ENCODE measurements at places on chromosomes 2 and 18.

DNA sequence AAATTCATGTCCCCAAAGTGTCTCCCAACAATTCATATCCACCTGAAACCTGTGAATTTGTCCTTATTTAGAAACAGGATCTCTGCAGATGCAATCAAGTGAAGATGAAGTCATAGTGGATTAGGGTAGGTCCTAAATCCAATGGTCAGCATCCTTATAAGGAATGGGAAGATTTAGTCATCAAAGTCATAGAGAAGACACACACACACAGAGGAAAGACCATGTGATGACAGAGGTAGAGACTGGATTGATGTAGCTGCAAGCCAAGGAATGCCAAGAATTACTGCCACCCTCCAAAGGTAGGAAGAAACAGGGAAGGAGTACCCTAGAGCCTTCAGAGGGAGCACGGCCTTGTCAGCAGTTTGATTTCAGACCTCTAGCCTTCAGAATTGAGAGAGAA, 17.7 kb downstream of the ADD2 start:
- no peak for DNase-seq

DNA sequence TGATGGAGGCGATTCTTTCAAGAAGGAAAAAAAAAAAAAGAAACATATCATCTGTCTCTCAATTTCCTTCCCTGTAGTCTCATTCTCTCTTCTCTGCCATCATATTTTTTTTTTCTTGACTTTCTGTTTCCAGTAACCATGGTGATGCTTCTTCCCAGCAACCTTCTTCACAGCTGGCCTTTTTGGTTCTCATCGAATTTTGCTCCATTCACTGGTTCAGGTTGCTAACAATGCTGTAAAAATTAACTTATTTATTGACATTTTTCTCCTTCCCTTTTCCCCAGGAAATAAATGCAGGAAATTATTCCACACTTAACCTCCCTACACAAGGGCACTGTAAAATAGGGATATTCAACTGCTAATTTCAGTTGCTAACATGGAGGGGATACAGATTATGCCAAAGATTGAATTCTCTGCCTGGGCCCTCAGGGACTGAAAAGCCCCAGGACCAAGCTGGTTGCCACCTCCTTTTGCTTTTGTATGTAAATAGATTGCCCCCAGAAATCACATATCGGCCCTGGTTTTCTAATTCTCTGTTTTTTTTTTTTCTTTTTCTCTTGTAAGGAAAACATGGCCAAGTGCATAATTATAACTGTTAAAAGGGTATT, 154.7 kb downstream of the MAP2 start:
- no peak for DNase-seq

DNA sequence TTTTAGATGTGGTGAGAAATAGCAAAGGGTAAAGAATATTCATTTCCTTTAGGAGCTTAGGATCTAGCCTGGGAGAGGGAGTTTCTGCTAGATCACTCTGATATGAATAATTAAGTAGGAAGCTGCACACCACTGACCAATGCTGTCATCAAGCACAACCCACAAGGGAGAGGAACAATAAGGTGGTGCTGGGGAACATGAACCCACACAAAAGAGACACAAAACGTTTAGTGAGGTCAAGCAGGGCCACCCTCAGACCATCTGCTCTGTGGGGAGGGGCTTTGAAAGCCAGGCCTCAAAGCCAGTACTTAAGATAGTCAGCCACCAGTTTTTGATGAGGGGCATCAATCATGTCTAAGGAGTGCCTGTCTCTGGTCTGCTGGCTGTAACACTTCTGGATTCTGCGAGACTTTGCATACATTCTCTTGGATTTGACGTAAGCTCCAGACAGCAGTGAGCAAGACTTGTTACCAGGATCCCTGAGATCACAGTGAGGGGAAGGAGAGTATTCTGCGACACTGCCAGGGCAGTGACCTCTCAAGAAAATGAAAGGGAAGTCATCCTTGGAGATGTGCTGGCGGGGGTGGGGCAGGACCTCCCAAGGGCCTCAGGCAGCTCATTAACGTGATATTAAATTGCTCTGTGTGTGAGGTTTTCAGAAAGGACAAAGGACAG, 127.0 kb downstream of the CCBE1 start:
- no peak for DNase-seq

DNA sequence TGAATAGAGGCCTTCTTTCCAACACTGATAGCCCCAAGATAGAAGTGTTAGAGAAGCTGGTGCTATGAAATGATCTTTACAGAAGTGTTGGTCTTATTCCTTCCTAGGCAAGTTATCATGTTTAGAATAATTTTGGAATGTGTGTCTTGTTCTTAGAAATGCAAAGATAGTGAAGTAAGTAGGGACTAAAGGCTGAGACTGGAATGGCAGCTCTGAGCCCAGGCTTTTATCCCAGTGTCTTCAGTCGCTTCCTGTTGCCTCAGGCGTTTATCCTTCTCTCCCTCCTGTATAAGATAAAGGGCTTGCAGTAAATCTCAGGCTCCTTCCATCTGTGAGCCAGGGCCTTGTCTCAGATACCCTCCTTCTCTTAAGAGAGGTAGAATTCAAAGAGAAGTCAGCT, 218.1 kb downstream of the TPGS2 start:
- no peak for DNase-seq

GRCh38 chr2:160075171-160075570, 12.8 kb upstream of the PLA2R1 start:
- no peak for DNase-seq

DNA sequence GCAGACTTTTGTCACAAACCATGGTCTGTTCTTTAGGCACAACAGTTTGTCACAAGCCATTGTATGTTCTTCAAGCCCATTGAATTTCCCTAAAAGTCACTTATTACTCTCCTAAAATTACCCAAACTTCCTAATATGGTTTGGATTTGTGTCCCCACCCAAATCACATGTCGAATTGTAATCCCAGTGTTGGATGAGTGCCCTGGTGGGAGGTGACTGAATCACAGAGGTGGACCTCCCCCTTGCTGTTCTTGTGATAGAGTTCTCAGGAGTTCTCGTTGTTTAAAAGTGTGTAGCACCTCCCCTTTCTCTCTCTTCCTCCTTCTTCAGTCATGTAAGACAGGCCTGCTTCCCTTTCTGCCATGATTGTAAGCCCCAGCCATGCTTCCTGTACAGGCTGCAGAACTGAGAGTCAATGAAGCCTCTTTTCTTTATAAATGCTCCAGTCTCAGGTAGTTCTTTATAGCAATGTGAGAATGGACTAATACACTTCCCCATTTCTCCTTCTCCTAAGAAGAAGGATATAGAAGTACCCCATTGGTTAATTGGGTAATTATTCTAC, 11.2 kb upstream of the GYPC start:
- no peak for DNase-seq

DNA sequence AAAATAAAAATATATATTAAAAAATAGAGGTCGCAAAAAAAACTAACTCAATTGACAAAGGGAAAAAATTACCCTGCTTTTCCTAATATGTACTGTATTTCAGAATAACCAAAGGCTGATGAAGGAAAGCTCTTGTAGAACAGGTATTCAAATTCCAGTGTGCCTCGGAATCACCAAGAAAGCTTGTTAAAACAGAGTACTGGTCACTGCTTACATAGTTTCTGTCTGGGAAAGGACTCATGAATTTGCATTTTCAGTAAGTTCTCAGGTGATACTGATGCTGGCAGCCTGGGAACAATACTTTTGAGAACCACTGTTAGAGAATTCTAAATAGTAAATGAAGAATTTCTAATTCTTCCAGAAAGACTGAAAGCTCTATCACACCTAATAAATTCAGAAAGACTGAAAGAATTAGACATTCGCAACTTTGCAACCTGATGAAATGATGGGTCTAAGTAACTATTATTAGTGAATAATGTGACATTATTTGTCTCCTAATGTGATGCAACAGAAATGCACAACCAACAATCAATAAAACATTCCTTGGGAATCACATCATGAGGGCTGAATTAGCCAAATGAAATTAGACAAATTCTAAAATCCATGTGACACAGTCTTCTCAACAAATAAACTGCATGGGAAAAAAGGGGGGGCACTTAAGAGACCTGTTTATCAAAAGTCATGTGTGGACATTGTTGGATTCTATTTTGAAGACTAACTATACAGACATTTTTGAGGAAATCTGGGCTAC, 21.9 kb downstream of the RPRD1A start:
- no peak for DNase-seq

DNA sequence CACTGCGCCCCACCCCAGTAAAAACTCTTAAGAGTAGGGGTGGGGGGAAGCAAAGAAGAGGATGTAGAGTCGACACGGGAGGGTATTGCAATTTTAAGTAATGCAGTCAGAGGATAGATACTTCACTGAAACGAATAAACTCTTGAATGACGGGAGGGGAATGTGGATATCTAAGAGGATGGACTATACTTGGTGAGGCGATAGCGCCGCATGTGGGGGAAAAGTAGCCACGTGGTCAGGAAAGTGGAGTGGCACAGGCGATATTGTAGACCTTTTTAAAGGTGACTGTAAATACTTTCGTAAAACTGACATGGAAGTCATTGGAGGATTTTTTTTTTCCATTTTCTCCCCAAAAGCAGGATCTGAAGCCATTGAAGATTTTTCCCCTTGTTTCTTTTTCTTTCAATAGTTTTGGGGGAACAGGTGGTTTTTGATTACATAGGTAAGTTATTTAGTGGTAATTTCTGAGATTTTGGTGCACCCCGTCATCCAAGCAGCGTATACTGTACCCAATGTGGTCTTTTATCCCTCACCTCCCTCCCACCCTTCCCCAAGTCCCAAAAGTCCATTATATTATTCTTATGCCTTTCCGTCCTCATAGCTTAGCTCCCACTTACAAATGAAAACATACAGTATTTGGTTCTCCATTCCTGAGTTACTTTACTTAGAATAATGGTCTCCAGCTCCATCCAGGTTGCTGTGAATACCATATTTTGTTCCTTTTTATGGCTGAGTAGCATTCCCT, 13.8 kb downstream of the CLK1 start:
- DNase-seq, result no peak

- DNase-seq, result no peak
These were observed 73.9 kb upstream of the ZEB2 start for GRCh38 chr2:144593803-144594202.

GRCh38 chr2:233643128-233643527, 6.9 kb downstream of the UGT1A10 start:
- DNase-seq, result no peak
